CD4-positive, alpha-beta T cell treated with Interferon alpha-2 for 1 hour (primary cell): ENCODE measurements at places on chromosomes 6 and 20.

- no peak for DNase-seq
These were observed 1.6 kb upstream of the ZSCAN12 start for GRCh38 chr6:28401172-28401571.

- DNase-seq: no peak
These were observed 9.3 kb upstream of the FKBP1A start for GRCh38 chr20:1402149-1402548.

DNA sequence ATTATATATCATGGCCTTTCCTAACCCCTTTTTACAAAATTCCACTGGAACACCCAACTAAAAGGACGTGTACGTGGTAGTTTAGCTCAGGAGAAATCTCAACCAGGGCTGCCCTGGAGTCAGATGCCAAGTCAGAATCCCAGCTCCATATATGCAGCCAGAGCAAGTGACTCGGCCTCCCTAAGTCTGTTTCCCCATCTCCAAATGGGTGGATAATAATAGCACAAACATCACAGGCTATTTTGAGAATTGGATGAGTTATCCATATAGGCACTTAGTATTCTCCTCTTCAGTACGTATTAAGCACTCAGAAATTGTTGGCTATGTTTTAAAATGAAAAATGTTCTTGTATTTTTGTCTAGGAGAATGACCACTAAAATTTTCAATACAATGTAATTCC is 481.5 kb downstream of the CD109 start:
- no peak for DNase-seq

GRCh38 chr6:138728662-138729061 is 44.9 kb upstream of the CCDC28A start:
- no peak for DNase-seq

GRCh38 chr6:168314948-168315347 is 4.6 kb downstream of the DACT2 start:
- DNase-seq: no peak

GRCh38 chr6:125050663-125051318 is 88.6 kb downstream of the RNF217 start:
- no peak for DNase-seq
